Mesothelial cell of epicardium (in vitro differentiated cells): ENCODE measurements at places on chromosomes 6 and 20. TPM values are rescaled to one million over a fixed set of nuclear protein-coding genes. Genes with fewer than 3 reads are reported as not detected.

BPI gene
- total RNA-seq = not detected in 3 replicates

RNF144B gene
- total RNA-seq = 5.1 to 5.5 TPM (median 5.4 TPM) in 3 replicates

SLC35D3 gene
- total RNA-seq = 0.09 to 0.13 TPM in 2 of 3 replicates, not detected in the other

DNA sequence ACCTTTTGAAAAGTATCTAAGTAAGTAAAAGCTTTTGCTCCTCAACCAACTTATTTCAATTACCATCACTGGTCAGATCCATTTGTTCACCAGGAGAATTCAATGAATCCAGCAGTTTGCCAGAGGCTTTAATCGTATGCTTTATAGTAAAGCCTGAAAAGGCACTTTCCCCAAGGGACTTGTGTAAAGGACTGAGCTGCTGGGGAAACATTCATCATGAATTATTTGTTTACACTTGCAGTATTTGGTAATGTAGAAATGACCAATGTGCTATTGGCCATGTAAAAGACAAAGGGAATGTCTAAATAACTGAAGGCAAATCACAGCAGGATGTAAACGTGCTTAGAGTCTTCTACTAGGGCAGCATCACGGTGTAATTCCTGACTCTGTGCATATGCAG, 471.4 kb downstream of the ADGRB3 start:
- no peak for DNase-seq

AKAP7 gene
- total RNA-seq = 8.9 to 11.7 TPM (median 10.0 TPM) in 3 replicates

GRCh38 chr6:158531970-158532369, 27.9 kb upstream of the TMEM181 start:
- no peak for DNase-seq

ESR1 gene
- total RNA-seq = not detected in 3 replicates

- DNase-seq = no peak
These were observed 208.0 kb upstream of the PRND start for GRCh38 chr20:4513720-4514119.

HLA-DRA gene
- not detected in 3 replicates for total RNA-seq

- no peak for DNase-seq
These were observed 101.3 kb downstream of the MTHFD1L start for GRCh38 chr6:150966786-150967185.

CBFA2T2 gene
- 39.7 to 47.2 TPM (median 46.1 TPM) in 3 replicates for total RNA-seq

DNA sequence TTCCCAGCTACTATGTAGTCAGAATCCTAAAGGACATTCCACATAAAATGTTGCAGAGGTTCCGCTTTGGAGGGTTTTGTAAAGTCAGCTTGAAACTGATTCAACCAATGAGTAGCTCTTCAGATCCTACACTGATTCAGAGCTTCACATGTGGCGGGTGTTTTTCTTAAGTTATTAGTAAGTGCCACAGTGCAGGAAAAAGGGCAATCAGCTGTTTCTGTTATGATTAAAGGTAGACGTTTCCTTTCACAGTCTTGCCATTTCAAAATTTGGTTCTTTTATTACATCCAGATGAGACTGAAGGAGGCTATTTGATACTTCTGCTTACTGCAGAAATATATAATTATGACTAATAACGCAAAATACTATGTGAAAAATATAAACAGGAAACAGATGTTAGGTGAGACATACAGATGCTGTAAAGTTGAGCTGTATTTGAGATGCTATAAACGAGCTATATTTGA, 443.9 kb downstream of the CDKAL1 start:
- no peak for DNase-seq

- no peak for DNase-seq
These were observed 18.4 kb upstream of the SLC22A1 start for GRCh38 chr6:160102956-160103824.

DNA sequence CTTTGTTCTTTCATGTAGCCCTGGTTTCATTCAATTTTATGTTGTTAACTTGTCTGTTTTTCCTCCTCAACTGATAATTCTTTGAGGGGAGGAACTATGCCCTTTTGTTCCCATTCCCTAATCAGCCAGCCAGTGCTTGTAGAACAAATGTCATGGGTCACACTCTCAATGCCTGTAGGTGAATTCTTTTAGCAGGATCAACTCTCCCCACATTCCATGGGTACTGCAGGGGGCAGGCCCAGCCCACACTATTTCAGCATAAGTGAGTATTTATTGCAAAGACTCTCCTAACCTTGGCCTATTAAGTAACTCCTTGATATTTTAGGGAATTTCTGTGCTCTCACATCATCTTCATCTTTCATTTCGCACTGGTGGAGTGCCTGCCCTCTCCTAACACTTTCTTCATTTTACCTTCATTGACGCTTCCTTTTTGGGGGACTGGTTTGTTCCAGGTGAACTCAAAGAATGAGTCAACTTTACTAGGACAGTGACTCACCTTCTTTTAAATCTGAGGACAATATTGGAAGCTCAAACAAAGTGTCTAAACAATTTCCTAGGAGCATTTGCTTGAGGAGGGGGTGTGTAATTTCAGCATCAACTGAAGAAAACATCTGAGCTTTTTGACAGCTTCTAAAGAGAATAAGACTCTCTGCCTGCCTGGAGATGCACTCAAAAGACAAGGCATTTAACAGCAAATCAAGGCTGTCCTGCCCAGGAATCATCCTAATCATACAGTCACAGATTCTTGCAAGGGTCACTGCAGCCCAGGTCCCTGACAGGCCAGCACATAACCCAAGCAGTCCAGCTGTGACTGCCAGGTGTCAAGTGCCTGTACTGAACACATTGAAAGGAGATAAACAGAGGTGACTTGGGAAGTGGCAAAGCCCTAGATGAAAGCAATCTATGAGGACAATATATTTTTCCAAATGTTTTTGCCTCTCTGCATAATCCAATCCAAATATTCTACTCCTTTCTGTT, 263.9 kb upstream of the PRND start:
- DNase-seq = no peak

RPP21 gene
- 41.2 to 48.1 TPM (median 46.1 TPM) in 3 replicates for total RNA-seq

TUBE1 gene
- 19.0 to 20.7 TPM (median 19.6 TPM) in 3 replicates for total RNA-seq
